ENCODE measurements at places on chromosomes 5 and 9.

DNA sequence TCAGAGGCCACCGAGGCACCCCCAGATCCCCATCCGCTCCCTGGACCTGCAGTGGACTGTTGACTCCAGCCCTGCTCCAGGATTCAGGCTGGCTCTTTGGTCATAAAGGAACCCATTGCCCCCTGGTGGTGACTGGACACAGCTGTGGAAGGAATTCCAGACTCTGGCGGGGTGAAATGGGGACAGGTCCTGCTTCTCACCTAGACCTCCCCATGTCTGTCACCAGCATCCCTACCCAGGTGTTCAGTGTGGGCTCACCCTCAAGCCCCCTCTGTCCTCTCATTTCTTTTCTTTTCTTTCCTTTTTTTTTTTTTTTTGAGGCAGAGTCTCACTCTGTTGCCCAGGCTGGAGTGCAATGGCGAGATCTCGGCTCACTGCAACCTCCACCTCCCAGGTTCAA is 25.5 kb upstream of the STXBP1 start:
- DNase-seq: peak; percentile 56

- no peak for DNase-seq
Measured at GRCh38 chr5:134084022-134084565, 30.4 kb upstream of the TCF7 start.

DNA sequence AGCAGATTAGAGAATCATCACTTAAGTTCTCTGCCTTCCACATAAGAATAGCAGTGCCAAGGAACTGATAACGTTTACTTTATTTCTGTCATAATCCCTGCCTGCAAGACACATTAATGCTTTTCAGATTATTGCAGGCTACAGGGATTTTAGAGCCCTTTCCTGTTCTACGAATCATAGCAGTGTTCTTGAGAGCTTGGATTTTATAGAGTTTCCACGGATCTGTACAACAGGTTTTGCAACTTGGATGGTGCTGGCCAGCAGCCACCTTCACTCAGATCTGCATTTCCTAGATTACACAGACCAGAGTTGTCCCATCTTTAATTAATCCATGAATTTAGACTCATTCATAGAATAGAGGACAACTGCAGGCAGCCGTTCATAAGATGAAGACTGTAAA is 38.1 kb downstream of the SLC12A2 start:
- no peak for DNase-seq

DNA sequence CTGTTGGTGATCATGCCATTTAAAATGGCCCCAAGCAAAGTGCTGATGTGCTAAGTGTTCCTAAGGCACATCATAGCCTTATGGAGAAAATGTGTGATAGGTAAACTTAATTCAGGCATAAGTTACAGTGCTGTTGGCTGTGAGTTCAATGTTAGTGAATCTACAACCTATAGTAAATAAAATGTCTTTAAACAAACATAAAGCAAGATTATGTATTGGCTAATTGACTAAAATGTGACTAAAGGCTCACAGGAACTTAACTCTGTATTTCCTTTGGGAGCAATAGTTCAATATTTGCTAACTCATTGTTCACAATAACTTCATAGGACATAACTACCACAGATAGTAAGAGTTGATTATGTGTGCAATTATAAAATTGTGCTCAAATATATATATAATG is 49.4 kb upstream of the LRRC19 start:
- no peak for DNase-seq

- DNase-seq: no peak
Measured at GRCh38 chr5:33105521-33105941, 335.2 kb upstream of the TARS1 start.

DNA sequence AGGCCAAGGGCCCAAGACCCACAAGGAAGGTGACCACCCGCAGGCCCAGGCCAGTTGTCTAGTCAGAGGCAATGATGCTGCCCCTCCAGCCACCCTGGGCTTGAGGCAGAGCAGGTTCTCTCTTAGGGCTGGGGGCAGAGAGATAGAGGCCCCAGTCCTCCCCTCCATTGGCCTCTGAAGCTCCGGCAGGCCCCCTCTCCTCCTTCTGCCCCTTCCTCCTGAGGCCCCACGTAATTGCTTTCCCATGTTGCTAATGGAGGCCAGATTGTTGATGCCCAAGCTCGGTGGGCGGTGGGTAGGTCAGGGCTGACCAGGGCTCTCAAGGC is 26.6 kb upstream of the ENHO start:
- DNase-seq: no peak

- DNase-seq: no peak
Measured at GRCh38 chr5:37951946-37952721, 112.3 kb upstream of the GDNF start.

DNA sequence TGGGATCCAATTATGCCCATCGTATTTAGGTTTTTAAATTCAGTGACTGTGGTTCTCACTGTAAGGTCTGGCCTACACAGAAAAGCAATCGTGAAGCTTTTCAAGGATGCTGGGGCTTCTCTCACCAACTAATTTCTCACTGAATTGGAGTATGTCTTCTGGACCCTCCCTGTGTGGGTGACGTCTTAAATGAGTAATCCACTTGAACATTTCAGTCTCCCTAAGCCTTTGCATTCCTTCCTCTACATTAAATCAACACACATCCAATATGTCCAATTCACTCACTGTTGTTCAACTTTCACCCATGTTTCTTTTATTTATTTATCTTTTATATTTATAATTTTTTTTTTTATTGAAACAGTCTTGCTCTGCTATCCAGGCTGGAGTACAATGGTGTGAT is 12.5 kb upstream of the BTF3 start:
- no peak for DNase-seq

Data from CD4-positive, alpha-beta memory T cell (primary cell).